ENCODE measurements at places on chromosomes 4 and X.
A peak's percentile ranks its signal among the peaks of the same experiment; 100 is the strongest.

- no peak for ATAC-seq
Measured at GRCh38 chr4:142901166-142901662, 55.1 kb upstream of the INPP4B start.

- no peak for ATAC-seq
Measured at GRCh38 chrX:39176105-39176504, 374.8 kb downstream of the MID1IP1 start.

- no peak for ATAC-seq
Measured at GRCh38 chr4:151646322-151646721, 114.5 kb downstream of the GATB start.

DNA sequence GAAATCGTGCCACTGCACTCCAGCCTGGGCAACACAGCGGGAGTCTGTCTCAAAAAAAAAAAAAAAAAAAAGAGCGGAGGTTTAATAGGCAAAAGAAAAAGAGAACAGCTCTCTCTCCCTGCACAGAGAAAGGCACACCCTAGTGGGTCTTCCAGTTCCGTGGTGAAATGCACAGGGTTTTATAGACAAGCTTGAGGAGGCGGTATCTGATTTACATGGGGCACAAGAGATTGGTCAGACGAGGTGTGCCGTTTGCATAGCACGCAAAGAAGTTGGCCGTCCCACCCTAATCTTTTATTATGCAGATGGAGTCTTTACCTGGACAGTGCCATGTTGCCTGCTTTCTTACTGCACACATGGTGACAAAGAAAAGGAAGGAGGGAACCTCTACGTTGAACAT is 33.5 kb upstream of the REST start:
- no peak for ATAC-seq

GRCh38 chr4:109462802-109463201 is 29.2 kb downstream of the SEC24B start:
- ATAC-seq: no peak

GRCh38 chr4:115515772-115516171 is 402.4 kb upstream of the NDST4 start:
- ATAC-seq: no peak

DNA sequence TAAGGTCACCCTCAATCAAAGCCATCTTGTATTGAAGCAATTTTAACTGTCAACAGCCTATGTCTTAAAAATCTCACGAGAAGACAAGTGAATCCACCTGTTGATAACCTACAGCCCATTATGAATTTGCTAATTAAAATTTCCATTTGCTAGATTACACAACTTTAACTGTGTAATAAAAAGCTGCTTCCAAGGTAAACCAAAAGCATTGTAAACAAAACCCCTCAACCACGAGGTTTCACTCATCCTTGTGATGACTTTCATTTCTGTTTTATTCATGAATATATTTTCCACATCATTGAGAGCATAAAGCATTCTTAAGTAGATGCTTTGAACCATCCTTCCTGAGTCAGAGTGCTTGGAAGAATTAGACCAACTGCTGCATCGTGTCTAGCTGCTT is 217.5 kb upstream of the GYPA start:
- ATAC-seq: no peak

DNA sequence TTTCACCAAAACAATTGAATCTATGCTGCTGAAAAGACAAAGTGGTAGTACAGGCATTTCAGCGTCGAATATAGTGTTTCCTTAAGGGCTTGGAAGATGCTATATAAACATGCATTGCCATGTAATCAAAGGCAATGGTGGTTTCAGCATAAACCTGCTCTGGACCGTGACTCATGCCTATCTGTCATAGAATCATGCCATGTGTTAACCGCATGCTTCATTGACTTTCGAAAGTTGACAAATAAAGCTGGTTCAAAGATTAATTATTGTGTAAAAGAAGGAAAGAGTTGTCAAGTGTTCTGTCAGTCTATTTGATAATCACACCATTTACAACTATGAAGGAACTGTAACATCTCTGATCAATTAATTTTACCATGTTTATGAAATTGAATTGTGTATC is 83.2 kb downstream of the FUNDC1 start:
- no peak for ATAC-seq

GRCh38 chr4:155995069-155995468 is 41.4 kb upstream of the CTSO start:
- no peak for ATAC-seq

DNA sequence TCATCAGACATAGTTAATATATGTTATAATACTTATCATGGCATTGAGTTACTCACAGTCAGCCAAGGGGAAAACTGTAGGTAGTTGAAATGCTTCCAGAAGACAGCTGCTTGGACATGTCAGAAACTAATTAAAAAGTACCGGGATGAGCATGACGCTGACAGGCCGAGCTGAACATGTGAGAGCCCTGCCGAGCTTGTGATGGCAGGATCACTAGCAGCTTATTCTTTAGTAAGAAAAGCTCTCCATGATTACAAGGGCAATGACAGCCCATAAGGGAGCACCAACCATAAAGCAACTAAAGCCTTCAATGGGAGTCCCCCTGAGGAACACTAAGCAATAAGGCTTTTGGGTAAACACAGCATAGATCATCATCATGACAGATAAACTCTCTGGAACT is 435.6 kb downstream of the TLL1 start:
- no peak for ATAC-seq

- no peak for ATAC-seq
Measured at GRCh38 chrX:71177327-71177726, 32.7 kb downstream of the NLGN3 start.

DNA sequence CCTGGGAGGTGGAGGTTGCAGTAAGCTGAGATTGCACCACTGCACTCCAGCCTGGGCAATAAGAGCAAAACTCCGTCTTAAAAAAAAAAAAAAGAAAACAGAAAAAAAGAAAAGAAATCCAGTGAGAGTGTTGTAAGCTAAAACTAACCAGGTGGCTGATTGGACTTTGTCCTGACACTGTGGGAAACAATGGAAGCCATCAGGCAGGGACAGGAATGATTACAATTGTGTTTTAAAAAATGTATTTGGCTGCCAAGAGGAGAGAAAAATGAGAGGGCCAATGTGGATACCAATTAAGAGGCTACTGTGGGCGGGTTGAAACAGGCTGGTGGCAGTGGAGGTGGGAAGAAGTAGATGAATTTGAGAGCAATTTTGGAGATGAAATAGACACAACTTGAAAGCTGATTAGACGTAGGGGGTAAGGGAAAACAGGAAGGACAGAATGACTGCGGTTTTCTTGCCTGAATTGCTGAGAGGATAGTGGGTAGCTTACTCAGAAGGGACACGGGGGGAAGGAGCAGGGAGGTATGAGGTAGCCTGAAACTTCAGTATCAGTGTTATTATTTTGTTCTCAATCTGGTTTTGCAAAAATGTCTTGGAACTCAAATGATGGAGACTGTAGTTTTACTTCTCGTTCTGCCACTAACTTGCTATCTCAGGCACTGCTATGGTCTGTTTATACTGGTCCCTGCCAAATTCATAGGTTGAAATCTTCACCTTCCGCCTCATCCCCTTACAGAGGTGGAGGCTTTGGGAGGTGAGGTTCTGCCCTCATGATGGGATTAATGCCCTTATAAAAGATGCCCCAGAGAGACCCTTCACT is 45.6 kb upstream of the CHRNA9 start:
- peak; percentile 87 for ATAC-seq

DNA sequence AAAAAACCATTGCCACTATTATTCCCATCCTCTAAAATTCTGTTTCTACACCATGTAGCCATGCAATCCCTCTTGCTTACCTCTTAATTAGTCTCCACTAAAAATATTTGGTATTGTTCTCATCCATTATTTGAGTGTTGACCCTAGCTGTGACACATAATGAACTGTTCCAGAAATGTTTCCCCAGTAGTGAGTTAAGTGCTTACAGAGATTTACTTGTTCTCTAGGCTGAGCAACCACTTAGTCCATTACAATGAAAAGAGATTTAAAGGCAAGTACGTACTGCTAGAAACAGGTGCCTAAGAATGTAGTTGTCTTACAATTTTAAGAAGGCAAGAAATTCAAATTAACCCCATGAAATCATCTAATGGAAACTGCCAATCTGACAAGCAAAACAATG is 112.7 kb upstream of the PTPN13 start:
- ATAC-seq: no peak

GRCh38 chr4:67556436-67556835 is 2.1 kb upstream of the STAP1 start:
- no peak for ATAC-seq

GRCh38 chr4:118396881-118397622 is 44.2 kb upstream of the PRSS12 start:
- ATAC-seq: no peak

DNA sequence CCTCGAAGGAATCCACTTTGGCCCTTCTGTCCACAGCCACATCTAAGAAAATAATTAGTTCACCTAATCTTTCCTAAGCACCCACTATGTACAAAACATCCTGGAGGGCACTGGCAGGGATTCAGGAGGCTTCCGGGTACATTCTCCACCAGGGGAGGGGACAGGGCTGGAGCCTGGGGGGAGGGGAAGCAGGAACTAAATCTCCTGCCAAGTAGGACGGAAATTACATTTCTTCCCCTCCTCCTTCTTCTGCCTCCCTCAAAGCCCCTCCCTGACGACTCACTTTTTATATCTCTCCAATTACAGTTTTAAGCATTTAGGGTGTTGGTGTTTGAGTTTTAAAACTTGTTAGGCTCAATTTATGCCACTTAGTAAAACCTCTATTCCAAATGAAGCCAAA is 203.1 kb downstream of the BCOR start:
- no peak for ATAC-seq

DNA sequence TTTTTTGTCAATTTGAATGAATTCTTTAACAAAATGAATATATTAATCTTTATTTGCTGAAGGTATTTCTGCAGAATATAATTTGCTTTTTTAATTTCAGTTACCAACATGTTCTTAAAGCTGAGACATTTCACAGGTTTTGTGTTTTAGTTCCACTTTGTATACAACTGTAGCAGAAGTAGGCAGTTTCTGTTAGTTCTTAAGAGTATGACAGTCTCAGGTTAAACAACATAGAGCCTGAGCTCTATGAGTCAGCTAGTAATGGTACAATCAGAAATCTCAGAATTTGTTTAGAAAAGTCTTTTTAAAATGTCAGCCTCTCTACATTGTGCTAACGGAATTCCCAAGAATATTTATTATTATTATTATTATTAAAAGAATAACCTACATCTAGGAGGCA is 50.4 kb downstream of the GSTCD start:
- ATAC-seq: no peak

DNA sequence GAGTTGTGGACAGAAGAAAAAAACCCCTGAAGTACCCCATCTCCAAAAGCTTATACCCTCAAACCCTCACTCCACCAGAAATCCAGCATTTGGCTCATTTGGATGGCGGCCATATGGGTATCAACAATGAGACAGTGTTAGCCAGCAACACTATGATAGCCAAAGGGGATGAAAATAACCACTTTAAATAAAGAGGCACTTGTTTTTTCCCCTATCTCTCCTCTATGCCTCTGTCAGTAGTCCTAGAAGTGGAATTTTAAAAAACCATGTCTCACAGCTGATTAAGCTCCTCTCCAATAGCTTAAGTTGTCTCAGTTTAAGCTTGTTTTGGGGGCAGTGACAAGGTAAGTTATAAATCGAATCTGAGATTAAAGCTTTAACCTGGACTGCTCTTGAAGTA is 124.0 kb downstream of the MOSPD2 start:
- no peak for ATAC-seq

- no peak for ATAC-seq
Measured at GRCh38 chr4:17094876-17095210, 196.4 kb upstream of the LDB2 start.

DNA sequence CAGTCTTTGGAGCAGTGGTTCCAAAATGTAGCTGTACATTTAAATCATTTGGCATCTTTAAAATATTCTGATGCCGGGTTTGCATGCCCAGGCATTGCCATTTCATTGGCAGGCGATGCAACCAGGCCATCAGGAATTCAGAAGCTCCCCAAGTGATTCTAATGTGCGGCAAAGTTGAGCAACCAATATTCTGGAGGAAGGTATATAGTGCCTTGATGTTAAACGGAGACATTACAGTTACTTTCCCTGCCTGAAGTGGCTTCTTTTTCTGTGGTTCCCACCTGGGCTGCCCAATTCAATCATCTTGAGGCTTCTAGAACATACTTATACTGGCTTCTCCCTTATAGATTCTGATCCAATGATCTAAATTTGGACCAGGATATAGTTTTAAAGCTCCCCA is 68.7 kb upstream of the PGM2 start:
- ATAC-seq: no peak

- no peak for ATAC-seq
Measured at GRCh38 chr4:150713251-150713650, 131.3 kb downstream of the MAB21L2 start.

- no peak for ATAC-seq
Measured at GRCh38 chrX:138877746-138878145, 166.2 kb upstream of the FGF13 start.

DNA sequence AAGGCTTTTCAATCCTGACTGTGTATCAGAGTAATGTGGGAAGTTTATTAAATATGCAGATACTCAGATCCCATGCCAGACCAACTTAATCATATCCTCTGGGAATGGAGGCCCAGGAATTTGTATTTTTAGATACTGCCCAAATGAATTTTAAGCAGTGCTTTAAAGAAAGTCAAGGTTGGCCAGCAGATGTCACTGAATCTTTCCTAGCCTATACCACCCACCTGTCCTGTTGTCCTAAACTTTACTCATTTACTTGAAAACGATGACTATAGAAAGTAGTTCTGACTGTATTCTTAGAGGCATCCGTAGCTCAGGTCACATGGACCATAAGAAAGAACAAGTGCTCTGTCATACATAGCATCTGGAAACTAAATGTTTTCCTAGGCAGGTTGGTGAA is 79.9 kb downstream of the AMOT start:
- no peak for ATAC-seq

- no peak for ATAC-seq
Measured at GRCh38 chr4:3414421-3415279, 27.1 kb upstream of the HGFAC start.

- ATAC-seq: no peak
Measured at GRCh38 chr4:121555315-121556107, 141.3 kb downstream of the ANXA5 start.

DNA sequence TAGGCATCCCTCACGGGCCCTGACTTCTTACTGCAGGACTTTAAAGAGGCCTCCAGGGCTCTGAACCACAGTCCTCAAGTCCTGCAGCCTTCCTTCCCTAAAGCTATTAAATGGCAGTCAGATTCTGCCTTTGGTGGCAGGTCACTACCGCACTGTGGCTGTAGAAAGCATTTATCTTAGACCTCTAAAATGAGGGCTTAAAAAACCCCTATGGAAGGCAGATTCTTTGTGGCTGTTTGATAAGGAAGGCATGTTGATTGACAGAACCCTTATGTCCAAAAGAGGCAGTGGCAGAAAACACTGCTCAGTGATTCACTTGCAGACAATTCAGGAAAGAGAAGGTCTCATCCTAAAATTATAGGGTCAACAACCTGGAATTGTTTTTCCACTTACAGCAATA is 79.2 kb downstream of the FBXL5 start:
- no peak for ATAC-seq

DNA sequence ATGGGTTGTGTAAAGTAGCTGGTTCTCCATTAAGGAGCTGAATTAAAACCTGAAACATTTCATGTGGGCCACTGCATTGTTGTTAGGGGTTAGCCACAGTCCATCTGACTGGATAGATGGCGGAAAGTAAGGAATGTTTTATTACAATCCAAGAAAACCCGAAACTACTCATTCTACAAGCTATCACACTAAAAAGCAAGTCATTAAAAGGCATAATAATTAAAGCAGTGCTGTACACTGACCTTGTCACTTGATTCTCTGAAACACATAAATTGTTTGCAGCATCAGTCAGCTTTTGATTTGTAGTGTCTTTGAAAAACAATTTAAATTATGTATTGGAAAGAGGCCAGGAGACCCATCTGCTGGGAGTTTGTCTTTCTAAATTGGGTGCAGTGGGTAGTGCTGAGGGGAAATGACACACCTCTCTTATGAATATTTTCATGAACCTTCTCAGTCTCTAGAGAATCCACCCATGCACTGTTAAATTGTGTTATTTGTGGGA is 75.7 kb upstream of the ANK2 start:
- no peak for ATAC-seq
